ENCODE measurements at places on chromosomes 5 and 9.

DNA sequence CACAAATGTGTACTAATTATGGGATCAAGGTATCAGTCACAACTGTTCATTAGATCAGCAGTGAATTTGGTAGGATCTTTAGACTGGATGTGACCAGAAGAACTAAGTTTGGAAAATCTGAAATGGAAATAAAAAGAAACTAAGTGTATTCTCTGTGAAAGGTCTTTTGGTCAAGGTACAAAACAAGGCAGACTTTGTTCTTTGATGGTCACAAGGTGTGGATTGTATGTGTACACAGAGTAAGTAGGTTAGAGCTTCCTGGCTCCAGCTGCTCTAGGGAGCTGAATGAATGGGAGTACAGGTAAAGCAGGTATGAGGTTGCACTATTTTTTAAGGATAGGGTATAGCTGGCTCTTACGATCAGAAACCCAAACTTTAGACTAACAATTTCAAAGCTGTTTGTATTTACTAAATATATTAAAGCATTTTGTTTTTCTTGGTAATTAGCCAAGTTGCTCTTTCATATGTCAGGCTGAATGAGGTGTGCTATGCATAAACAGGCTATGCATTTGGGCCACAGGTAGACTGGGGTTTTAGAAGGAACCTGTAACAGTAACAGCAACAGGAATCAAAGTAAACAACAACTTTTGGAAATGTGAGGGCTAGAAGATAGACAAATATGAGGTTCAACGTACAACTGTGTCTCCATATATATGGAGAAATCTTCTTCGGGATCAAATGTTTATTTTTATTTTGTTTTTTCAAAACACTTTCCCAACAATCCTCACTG, 32.5 kb downstream of the FAM169A start:
- no peak for DNase-seq

DNA sequence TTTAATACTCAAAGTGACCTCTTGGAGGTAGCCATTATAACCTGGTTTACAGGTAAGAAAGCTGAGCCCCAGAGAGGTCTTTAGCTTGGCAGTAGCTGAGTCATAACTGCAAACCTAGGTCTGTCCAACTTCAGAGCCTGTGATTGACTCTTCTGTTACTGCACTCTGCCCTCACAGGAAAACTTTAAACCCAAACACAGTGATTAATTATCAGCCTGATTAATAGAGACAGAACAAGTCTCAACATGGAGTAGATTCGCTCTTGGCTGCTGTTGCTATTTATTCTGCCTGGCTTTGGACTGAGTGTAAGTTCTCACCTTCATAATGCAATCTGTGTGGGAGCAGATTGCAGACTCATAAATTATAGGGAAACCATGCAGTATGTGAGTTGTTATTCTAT, 27.4 kb upstream of the TXN start:
- DNase-seq = no peak

GRCh38 chr9:130193531-130194377, 21.6 kb downstream of the NCS1 start:
- DNase-seq = no peak

DNA sequence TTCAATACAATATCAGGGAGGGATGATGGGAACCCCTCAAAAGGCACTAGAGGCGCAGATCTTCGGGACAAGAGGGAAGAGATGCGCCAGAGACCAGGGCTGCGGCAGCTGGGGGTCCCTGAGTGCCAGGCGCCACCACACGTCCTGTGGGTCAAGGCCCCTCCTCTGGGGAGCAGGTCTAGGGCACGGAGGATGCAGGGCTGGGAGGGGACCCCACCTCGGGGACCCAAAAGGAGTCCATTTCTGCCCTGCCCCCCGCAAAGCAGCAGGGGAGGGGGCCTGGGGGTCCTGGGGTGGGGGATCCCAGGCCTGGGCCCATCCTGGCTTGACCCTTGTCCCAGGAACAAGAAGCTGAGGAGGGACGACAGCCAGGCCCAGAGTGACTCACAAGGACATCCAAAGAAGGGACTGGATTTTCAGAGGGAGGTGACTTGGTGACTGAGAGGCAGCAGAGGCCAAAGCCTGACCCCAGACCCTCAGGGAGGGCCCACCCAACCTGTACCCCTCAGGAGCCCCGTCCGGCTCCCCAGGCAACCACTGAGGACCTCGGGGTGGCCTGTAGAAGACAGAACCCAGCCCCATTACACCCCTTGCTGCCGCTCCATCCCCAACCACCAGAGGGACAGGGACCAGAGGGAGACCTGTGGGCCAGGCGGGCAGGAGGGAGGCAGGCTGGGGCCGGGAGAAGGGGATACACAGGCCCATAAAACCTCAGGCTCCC, 54.2 kb downstream of the LRSAM1 start:
- peak; percentile 12 for DNase-seq

DNA sequence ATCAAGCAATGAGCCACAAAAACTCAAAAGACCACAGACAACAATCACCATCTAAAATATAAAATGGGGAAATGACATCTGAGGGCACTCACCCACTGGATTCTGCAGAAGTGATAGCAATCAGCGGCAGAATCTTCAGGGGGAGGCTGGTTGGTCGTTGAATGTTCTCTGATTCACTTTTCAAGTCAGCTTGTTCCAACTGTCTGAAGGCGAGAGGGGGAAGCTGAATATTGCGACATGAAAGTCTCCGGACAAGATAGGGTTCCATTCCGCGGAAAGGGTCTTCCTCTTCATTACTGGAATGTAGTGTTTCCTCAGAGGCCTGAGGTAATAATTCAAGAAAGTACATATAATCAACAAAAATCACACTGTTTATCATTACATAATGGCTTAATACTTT, 94.9 kb upstream of the PDE4D start:
- DNase-seq = no peak

DNA sequence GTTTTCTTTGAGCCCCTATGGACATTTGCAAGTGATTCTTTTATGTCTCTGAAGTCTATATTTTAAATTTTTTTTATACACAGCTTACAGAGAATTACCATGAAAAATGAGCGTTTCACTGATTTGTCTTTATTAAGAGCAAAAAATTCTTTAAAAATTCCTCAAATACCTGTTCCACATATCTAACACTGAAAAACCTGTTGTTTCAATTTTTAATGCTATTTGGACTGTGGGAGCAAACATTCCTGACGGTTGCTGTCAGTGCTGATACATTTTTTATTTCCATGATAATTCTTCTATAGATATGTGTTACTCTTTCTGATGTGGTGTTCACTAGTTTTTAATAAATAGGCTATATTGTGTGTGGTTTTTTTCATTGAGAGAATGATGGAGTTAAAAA, 199.8 kb downstream of the GDNF start:
- DNase-seq = no peak

- no peak for DNase-seq
Measured at GRCh38 chr9:127129718-127130085, 7.3 kb upstream of the ANGPTL2 start.

GRCh38 chr5:111472579-111472978, 39.8 kb downstream of the STARD4 start:
- no peak for DNase-seq

GRCh38 chr9:105901514-105902109, 207.3 kb downstream of the TMEM38B start:
- no peak for DNase-seq

- no peak for DNase-seq
Measured at GRCh38 chr5:78649211-78649695, 681 bp upstream of the LHFPL2 start.

DNA sequence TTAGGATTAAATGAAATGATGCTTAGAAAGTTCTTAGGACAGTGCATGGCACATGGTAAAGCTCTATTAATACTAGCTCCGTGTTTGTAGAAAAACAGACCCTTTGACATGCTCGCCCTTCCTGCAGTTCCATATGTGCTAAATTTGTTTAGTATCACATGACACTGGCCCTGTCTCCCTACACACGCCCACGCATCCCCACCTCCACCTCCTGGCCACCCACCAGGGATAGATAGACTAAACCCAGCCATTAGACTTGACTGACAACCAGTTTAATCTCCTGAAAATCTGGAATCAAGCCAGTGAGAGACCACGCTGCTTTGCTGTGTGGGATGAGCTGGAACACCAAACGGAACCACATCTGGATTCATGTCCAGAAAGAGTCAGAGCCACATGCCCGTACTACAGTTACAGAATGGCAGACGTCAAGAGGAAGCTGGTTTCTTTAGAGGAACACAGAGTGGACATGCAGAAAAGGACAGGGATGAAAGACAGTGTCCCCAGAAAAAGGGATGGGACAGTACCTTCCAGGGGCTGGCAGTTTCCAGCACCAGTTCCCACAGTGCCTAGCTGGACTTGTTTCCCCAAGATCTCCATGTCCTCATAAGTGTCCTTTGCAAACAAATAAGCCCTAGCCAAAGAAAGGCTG, 186.1 kb downstream of the PDZD2 start:
- no peak for DNase-seq
